ENCODE measurements at places on chromosomes 11 and 22.

- no peak for DNase-seq
Measured at GRCh38 chr22:47784367-47784983, 1022.0 kb downstream of the TBC1D22A start.

DNA sequence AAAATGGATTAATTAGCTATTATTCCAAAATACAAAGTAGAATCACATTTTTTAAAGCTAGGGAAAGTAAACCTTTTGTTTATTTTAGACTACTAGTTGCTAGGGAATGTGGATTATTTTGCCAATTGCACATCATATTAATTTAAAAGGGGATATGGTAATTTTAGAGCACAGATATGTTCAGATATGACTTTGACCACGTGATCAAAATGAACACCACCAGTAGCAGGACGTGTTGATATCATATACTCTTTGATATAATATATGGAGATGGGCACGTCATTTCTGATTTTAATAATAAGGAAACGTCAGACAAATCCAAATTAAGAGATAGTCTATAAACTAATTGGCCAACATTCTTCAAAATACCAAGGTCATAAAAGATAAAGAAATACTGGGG lies 1188.3 kb upstream of the CNTN5 start:
- no peak for DNase-seq

DNA sequence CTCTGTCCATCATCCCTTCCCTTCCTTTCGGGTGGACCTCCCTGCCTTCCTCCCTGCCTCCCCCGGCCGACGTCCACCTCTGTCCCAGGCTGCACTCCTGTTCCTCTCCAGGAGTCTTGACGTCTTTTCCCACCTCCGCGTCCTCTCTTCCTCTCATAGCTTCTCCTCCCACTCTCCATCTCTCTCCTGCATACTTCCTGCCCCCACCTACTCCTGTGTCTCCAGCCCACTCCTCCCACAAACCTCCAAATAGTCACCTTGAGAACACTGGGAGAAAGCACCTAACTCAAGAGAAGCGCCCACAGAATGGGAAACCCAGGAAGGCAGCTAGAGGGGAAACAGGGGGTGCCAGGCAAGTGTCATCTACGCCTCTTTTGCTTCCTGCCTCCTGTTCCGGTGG lies 60.8 kb downstream of the PDE2A start:
- DNase-seq = no peak

- no peak for DNase-seq
Measured at GRCh38 chr11:63843041-63843440, 4.1 kb downstream of the MARK2 start.

DNA sequence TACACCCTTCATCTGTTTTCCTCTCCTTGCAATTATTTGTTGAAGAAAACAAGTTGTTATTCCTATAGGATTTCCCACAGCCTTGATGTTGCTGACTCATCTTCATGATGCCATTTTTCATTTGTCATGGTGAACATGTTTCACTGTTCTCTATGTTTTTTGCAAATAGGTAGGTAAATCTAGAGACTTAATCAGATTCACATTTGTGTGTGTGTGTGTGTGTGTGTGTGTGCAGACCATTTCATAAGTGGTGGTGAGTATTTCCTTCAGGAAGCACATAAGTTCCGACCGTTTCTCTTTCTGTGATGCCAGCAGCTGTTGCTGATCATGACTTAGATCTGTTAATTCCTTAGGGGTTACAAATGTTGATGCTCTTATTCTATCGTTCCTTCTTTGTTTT lies 80.3 kb upstream of the IZUMO1R start:
- no peak for DNase-seq

DNA sequence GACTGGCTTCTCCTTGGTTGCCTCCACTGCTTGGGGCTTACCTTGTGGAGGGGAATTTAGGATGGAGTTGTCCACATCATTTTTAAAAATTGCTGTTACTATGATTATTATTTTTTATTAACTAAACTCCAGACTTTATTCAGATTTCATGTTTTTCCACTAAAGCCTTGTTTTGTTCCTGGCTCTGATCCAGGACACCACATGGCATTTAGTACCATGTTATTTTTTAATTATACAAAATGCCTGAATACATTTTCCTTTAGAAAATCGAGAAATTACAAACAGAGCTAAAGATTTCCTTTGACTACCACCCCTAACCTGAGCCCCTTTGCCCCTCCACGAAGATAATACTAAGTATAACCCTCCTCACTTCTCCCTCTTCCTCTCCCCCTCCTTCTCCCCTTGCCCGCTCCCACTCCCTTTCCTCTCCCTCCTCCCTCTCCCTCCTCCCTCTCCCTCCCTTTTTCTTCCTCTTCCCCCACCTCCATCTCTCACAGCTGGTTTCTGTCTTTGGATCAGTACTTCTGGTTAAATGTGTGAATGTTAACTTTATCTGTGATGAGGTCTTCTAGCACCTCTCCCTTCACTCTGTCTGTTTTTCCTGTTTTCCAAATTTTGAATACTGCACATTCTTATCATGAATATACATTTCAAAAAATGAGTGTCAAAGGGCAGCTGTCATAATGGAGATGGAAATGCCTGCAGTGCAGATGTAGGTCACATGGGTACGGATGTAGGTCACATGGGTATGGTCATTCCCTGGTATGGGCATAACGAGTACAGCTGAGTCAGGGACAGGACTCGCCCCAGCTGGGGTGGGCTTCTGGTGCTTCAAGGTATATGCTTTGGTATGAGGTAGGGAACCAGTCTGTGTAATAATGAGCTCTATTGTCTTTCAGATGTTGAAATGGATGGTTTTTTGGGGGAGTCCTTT lies 54.4 kb upstream of the OR4B1 start:
- no peak for DNase-seq

DNA sequence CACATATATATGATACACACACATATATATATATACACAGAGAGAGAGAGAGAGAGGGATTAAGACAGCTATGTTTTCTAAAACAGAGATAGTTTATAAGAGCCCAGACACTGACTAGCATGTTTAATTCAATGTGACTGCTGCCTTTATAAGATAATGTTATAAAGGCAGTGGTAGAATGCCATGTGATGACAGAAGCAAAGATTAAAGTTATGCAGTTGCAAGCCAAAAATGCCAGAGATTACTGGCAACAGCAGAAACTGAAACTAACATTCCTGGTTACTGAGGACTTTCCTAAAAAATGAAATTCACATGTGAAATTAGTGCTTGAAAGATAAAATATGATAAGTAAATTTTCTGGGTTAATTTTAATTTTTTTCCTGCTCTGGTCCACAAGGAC lies 1888.9 kb downstream of the LRRC4C start:
- DNase-seq = no peak

- DNase-seq = no peak
Measured at GRCh38 chr22:43823911-43824665, 12.0 kb upstream of the EFCAB6 start.

DNA sequence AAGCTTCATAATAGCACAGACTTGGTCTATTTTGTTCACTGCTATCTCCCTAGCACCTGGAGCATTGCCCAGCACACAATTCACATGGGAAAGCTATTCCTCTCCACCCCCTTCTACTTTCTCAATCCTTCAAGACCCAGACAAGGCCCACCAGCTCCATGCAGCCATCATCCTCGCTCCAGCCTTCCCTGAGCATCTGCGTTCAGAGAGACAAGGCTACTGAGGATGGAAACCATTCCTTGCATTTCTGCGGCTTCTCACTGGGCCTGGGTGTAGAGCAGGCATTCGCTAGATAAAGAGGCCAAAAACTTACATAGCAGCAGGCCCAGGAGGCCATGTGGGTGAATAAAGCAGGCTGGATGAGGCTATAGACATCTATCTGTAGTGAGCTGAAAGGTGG lies 530.8 kb downstream of the BUD13 start:
- no peak for DNase-seq

GRCh38 chr11:128830290-128831173 lies 36.6 kb downstream of the KCNJ1 start:
- no peak for DNase-seq

- peak; percentile 56 for DNase-seq
Measured at GRCh38 chr11:64810891-64811272, 531 bp upstream of the MEN1 start.

DNA sequence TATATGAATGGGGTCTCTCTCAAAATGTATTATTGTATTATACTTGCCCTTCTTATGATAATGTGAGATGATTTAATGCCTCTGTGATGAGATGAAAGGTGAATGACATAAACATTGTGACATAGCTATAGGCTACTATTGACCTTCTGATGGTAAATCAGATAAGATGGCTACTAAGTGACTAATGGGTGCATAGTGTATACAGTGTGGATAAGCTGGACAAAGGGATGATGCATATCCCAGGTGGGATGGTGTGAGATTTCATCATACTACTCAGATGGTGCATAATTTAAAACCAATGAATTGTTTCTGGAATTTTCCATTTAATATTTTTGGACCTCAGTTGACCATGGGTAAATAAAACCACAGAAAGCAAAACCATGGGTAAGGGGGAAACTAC lies 243.5 kb downstream of the SBF2 start:
- no peak for DNase-seq

DNA sequence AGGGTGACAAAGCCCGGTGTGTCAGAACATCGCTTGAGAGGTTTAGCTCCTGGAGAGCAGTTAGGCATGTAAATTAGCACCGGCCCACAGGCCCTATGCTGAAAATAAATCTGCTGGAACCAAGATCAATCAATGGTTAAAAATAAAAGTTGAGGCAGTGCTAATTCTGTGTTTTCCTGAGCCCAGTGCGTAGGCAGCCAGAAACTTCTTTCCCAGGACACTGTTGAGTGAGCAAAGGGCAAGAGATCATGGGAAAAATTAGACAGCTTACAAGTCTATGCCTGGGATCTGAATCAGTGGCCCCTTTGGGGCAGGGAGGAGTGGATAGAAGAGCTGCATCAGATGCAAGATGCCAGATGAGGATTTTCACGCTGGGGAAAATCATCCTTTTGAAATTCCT lies 539.2 kb downstream of the BUD13 start:
- no peak for DNase-seq

- no peak for DNase-seq
Measured at GRCh38 chr11:62752177-62752785, 1.7 kb downstream of the ZBTB3 start.

GRCh38 chr11:11782532-11783110 lies 59.2 kb upstream of the USP47 start:
- DNase-seq = no peak

- DNase-seq = no peak
Measured at GRCh38 chr11:100672498-100673033, 14.5 kb upstream of the ARHGAP42 start.

DNA sequence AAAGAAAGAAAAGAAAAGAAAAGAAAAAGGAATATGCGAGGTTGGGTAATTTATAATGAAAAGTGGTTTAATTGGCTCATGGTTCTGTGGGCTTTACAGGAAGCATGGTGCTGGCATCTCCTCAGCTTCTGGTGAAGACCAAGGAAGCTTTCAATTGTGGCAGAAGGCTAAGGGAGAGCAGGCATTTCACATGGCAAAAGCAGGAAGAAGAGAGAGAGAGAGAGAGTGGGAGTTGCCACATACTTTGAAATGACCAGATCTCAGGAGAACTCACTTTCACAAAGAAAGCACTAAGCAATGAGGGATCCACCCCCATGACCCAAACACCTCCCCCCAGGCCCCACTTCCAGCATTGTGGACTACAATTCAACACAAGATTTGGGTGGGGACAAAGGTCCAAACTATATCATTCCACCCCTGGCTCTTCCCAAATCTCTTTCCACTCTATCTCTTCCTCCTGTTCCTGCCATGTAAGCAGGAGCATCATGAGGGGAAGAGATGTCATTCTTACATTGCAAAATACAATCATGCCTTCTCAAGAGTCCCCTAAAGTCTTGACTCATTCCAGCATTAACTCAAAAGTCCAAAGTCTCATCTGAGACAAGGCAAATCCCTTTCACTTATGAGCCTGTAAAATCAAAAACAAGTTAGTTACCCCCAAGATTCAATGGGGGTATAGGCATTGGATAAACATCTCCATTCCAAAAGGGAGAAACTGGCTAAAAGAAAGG lies 38.9 kb downstream of the LINC01488 start:
- no peak for DNase-seq

DNA sequence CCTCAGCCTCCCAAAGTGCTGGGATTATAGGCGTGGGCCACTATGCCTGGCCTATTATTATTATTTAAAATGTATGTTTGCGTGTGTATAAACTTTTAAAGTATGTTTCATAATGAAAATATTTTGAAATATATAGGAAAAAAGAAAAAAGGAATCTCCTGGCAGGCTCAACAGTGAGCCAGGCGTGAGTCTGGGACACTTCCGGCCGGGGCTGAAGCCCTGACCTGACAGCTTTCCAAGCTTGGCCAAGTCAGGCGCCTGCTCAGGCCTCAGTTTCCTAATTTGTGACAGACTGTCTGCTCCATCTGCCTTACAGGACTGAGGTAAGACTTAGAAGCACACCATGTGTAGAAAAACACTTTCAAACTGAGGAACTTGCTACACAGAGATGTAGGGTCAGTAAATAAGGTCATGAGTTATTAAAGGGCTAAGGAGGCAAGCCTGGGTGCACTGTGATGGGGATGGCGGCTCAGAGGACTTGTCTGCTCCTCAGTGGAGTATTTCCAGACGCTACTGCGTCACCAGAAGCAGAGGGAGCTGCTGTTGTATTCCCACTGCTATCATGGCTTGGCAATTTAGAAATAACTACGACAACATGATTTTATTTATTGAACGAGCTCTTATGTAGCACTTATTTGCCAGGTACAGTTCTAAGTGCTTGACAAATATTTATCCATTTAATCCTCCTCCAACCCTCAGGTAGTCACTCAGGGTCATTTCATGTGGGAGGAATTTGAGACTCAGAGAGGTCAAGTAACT lies 100.1 kb downstream of the PRR5L start:
- DNase-seq = no peak

DNA sequence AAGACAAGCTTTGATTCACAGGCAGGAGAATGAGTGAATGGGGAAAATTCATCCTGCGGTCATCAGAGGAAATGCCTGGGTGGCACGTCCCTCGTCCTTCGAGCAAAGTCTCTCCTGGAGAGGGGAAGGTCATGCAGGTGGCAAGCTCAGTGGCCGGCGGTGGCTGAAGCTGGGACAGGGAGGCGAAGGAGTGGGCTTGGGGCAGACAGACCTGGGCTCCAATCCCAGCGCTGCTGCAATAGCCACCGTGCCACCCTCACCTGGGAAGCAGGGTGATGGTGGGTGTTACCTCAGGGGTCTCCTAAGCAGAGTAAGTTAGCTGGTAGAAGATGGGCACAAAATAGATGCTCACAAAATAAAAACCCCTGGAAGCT lies 22.4 kb upstream of the CACNG2 start:
- no peak for DNase-seq

GRCh38 chr11:86416494-86416893 lies 41.8 kb downstream of the CCDC81 start:
- DNase-seq = no peak

DNA sequence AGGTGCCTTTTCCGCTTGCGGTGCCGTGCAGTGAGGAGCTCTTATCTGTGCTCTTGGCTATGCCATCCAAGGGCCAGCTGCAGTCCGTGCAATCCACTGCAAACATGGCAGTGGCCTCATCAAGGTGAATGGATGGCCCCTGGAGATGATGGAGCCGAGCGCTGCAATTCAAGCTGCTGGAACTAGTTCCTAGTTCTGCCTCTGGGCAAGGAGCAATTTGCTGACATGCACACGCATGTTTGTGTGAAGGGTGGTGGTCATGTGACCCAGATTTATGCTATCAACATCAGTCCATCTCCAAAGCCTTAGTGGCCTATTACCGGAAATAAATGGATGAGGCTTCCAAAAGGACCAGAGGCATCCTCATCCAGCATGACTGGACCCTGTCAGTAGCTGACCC lies 3.1 kb upstream of the EHD1 start:
- no peak for DNase-seq

All from SW 1271 (cell line).